ENCODE measurements at places on chromosomes 16 and 17.

DNA sequence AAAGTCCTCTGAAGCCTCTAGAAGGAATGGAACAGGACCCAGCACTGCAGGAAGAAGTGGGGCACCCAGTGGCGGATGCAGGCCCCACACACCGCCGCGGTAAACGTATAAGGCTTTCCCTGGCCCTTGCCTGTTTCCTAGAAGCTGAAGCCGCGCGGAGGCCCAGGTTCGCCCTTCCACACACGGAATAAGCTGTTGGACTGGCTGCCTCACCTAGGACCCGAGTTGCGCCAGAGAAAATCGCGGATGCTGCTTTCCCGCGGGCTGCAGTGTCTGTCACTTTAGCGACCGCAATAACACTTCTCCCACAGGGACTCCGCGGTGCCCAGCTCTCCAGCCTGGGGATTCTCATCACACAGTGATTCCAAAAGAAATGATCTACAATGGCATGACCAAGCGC lies 1736.9 kb downstream of the TP53TG3F start:
- no peak for DNase-seq

DNA sequence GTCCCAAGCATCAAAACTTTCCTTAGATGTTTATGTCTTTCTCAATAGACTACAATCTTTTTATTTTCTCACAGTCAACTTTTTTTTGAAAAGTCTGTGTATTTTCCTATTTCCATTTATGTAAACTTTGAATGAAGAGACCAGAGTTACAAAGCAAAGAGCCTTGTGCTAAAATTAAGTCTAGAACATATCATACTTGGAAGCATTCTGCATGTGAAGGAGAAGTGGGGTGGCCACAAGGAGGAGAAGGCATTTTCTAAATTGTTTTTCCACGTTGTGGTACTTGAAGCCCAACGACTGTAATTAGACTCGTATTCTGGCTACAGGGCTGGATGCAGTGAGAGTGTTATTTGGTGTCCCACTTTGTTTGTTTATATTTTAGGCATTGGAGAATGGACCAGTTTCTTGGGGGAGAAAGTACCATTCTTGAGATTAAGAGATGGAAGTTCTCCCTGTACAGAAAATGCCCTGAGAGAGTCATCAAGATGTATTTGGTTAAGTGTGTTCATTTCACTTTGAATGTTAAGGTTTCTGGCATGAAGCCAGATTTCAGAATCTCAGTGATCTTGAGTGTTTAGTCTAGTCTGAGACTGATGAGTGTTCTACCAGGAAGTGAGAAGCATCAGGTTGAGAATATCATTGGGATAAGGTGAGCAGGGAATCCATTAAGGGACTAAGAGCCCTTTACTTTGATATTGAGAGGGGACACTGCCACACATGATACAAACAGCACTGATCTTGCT lies 71.6 kb downstream of the MAP2K6 start:
- DNase-seq: peak; percentile 70

- DNase-seq: no peak
Observed at GRCh38 chr17:73630965-73631595, 13.2 kb downstream of the SDK2 start.

DNA sequence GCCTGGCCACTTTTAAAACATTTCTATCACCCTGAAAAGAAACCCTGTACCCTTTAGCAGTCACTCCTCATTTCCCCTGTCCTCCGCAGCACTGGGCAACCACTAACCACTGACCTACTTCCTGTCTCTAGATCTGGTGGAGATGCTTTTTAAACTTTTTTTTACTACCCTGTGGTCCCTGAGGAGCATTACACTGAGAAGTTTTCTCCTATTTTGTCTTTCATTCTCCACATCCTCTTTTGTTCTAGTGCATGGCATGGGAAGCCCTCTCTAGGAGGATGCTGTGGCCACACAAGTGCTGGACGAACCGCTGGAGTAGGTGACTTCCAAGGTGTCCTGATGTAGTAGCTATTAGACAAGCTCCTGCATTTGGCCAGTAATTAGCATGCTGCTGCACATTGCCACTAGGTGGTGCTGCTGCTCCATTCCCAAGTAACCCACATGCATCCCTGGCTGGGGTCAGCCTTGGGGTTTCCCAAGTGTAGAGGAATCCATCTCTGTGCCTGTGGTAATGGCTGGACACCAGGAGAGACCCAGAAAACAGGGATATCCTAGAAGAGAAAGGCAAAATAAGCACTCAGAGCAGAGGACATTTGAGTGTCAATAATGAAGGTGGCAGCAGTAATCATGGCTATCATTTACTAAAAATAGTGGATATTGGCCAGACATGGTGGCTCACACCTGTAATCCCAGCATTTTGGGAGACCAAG lies 143.8 kb upstream of the CRHR1 start:
- DNase-seq: no peak

GRCh38 chr17:79952265-79952877 lies 83.3 kb downstream of the TBC1D16 start:
- no peak for DNase-seq

DNA sequence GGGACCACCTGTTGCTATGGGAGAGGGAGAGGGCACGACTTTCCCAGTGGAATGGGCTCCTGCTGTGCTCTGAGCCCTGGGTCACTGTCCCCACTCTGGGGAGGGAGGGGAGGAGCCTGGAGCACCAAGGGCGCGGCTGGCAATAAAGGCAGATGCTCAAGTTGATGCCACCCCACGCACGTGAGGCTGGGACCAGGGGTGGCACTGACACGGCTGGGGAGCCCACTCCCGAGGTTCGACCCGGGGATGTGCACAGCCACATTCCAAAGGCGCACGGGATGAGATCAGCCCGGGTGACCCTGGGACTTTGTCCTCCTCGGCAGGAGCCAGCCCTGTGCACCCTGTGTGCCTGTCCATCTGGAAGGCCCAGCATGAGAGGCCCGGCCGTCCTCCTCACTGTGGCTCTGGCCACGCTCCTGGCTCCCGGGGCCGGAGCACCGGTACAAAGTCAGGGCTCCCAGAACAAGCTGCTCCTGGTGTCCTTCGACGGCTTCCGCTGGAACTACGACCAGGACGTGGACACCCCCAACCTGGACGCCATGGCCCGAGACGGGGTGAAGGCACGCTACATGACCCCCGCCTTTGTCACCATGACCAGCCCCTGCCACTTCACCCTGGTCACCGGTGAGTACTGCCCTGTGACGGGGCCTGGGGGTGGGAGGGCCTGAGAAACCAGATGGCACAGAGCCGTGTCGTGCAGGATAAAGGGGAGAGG lies at the start of gene ENPP7:
Gene ENPP7 (plus strand): TSS at position 175 of the 715 bp plus-strand sequence. CDS start 197 bp downstream, at position 372.
- DNase-seq: no peak

Data from DMS53 (cell line).